Esophagus muscularis mucosa (tissue), 4 donors: ENCODE measurements at places on chromosomes 7 and 10. TPM values are rescaled to one million over a fixed set of nuclear protein-coding genes. Genes with fewer than 3 reads are reported as not detected.

MMP21 gene
- total RNA-seq: not detected

ZNF3 gene
- total RNA-seq: 15.6 TPM

SH2D4B gene
- not detected for total RNA-seq

ALOX5 gene
- 48.5 TPM for total RNA-seq

TMEM229A gene
- not detected for total RNA-seq

TPST1 gene
- 13.6 TPM for total RNA-seq

PLEKHS1 gene
- not detected for total RNA-seq

MYPN gene
- 1.5 TPM for total RNA-seq

C10orf105 gene
- 0.11 TPM for total RNA-seq

SLC26A5 gene
- total RNA-seq: under 0.01 TPM

OR13A1 gene
- total RNA-seq: not detected

AHR gene
- total RNA-seq: 67.3 TPM

CFAP58 gene
- total RNA-seq: 1.6 TPM

TMEM178B gene
- 1.3 TPM for total RNA-seq

VAX1 gene
- total RNA-seq: not detected

LRRC4 gene
- total RNA-seq: 0.99 TPM

AEBP1 gene
- 153 TPM for total RNA-seq

EBLN1 gene
- not detected for total RNA-seq

LRMDA gene
- total RNA-seq: 29.7 TPM

GPR15LG gene
- not detected for total RNA-seq

SSC4D gene
- total RNA-seq: 0.46 TPM

NANOS1 gene
- 14.3 TPM for total RNA-seq

ANKMY2 gene
- total RNA-seq: 12.4 TPM

GDF2 gene
- not detected for total RNA-seq

ZNF786 gene
- total RNA-seq: 10.7 TPM

LRRD1 gene
- not detected for total RNA-seq

IGFBP3 gene
- total RNA-seq: 127 TPM

CUBN gene
- 3.0 TPM for total RNA-seq

PUS7 gene
- 22.9 TPM for total RNA-seq
